ENCODE measurements at places on chromosomes 16 and 17.

GRCh38 chr17:77475016-77475976, 334.5 kb downstream of the SEC14L1 start:
- peaks cover 89% of the 10 kb centered on the region for H3K4me1 ChIP-seq
- H3K27ac ChIP-seq = peak overlapping the region; percentile 71
- H3K36me3 ChIP-seq = peaks cover 20% of the 10 kb centered on the region

- no peak overlapping the region for H3K4me3 ChIP-seq
- no peaks in the 10 kb centered on the region for H3K27me3 ChIP-seq
- H3K27ac ChIP-seq = no peak overlapping the region
- peaks cover 3% of the 10 kb centered on the region for H3K4me1 ChIP-seq
- no peak for DNase-seq
Observed at GRCh38 chr16:89651584-89651983, 5.9 kb downstream of the CHMP1A start.

DNA sequence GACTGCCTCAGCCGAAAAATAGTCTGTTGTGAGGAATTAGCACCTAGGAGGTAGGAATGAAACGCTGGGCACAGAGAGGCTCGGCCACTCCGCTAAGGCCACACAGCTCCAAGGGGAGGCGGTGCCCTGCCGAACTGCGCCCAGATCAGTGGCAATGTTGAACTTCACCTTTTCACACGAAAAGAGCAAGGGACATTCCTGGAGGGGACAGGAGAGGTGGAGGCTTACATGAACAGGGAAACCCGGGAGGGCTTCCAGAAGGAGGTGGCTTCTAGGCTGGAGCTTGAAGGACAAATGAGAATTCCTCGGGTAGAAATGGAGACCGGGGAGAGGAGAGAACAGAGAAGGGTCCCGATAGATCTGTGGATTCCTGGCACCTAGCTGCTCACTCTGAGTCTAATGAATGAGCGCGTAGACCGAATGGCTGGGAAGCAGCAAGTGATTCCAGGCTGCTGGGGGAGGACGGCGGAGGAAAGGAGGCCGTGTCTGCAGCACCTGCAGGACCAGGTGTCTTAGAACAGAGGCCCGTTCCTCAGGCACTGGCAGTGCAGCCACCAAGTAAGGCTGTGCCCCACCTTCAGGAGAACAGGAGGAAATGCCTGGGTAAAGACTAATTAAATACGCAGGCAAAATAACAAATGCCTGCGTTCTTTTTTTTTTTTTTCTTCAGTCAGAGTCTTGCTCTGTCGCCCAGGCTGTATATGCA, 722 bp upstream of the SLC38A10 start:
- peak overlapping the region; percentile 95 for H3K4me3 ChIP-seq
- peaks cover 5% of the 10 kb centered on the region for H3K4me1 ChIP-seq
- H3K27ac ChIP-seq = peak overlapping the region; percentile 90
- no peaks in the 10 kb centered on the region for H3K36me3 ChIP-seq
- DNase-seq = peak; percentile 43

GRCh38 chr17:39485555-39485954, 24.3 kb downstream of the CDK12 start:
- H3K4me3 ChIP-seq = no peak overlapping the region
- no peaks in the 10 kb centered on the region for H3K4me1 ChIP-seq
- H3K27ac ChIP-seq = no peak overlapping the region
- peaks cover 8% of the 10 kb centered on the region for H3K36me3 ChIP-seq
- no peaks in the 10 kb centered on the region for H3K27me3 ChIP-seq

DNA sequence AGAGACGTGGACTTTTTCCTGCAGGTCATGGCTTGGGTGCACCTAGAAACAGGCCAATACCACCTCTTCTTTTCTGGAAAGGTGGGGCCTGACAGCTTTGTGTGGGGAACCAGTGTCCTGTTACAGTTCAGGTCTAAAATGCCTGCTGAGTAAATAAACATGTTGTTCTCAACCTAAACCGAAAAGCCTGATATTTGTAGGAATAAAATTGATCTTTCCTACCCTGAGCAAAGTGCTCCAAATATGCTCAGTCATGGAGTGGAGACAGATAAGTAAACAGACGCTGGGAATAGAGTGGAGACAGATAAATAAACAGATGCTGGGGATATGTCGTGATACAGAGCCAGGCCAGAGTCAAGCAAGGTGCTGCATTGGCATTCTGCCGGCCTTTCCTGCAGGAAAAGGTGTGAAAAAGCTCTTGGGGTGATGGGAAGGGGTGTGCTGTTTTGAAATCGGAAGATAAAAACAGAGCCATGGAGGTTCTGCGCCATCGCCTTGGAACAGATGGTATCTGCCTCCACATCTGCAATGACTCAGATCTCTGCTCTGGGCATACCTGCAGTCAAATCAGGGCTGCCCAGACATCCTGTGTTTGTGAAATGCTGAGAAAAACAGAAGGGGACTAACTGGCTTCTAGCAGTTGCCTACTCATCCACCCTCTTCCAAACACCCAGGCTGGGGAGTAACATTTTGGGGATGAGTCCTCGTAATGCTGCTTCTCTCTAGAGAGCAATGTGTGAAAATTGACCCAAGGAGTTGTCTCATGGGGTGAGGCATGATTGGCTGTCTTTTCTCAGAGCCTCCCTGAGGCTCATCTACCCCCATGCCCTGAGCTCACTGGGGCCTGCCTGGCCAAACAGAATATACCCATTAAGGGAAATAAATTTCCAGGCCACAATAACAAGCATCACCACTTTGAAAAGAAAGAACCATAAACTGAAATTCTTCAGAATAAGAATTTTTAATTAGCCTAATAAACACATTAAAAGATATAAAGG, 16.8 kb upstream of the TRPV2 start:
- no peaks in the 10 kb centered on the region for H3K27me3 ChIP-seq
- no peak for DNase-seq
- H3K4me1 ChIP-seq = no peaks in the 10 kb centered on the region
- H3K27ac ChIP-seq = no peak overlapping the region
- no peak overlapping the region for H3K4me3 ChIP-seq
- H3K36me3 ChIP-seq = no peaks in the 10 kb centered on the region

- no peak for DNase-seq
- H3K4me3 ChIP-seq = no peak within 1 kb of the TSS
Observed at GRCh38 chr17:5234645-5235576, at the start of gene SCIMP. SCIMP (minus strand) TSS chr17:5234860; CDS start chr17:5234755, 105 bp downstream.
